ENCODE measurements at places on chromosomes 3 and 15.

- DNase-seq: no peak
These were observed 64.9 kb downstream of the CMTM8 start for GRCh38 chr3:32303399-32303747.

DNA sequence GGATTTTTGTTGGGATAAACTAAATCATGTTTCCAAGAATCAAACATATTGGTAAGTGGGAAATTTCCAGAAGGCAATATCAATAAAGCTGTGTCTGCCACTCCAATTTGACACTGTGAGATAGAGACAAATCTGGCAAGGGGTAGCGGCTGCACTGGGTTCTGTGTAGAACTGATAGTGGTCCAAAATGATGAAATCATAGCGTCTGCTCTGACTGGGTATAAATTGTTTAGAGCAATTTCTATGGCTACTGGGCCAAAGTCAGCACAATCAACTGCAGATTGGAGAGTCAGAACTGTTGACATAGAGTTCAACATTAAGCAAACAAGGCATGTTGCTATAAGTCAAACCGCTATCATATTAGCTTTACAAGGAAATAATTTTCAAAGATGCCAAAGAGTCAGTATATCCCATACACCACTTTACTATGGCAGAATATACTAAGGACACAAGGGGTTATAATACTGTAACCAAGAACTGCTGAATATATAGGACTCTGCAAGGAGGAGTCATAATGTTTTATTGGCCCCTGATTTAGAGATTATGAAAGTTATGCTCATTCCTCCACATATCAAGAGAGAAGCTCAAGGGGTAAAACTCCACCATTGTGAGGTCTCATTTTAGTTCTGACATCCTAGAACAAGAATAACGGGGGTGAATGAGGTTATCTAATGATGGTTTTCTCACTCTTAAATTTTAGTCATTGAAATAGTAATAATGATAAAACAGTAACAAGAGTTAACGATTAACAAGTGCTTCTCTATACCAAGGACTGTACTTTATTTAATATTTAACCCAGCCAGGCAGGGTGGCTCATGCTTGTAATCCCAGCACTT is 309.7 kb upstream of the GADL1 start:
- DNase-seq: no peak

- no peak for DNase-seq
These were observed 48.6 kb downstream of the FOXL2 start for GRCh38 chr3:138898301-138898700.

GRCh38 chr15:68379058-68379758 is 52.8 kb downstream of the ITGA11 start:
- DNase-seq: no peak

- DNase-seq: no peak
These were observed 75.8 kb downstream of the ATP11B start for GRCh38 chr3:182869059-182869458.

DNA sequence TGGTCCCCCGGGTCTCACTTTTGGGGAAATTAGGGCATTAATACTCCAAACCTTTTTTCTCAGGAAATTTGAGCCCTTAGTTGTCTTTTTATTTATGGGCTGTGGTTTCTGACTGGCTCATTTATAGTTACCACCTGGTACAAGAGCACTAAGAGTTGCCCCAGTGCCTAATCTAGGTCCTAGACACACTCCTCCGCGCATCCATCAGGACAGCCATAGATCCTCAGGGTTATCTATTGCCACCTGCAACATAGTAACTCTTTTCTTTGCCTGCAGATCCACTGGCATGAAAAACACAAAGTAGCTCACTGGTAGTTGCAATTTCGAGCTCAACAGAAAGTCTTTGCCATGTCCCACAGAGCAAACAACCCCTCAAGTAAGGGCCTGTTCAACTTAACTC is 576.4 kb upstream of the ROBO2 start:
- DNase-seq: no peak

- DNase-seq: no peak
These were observed 943.6 kb downstream of the DIPK2A start for GRCh38 chr3:144915202-144915601.

DNA sequence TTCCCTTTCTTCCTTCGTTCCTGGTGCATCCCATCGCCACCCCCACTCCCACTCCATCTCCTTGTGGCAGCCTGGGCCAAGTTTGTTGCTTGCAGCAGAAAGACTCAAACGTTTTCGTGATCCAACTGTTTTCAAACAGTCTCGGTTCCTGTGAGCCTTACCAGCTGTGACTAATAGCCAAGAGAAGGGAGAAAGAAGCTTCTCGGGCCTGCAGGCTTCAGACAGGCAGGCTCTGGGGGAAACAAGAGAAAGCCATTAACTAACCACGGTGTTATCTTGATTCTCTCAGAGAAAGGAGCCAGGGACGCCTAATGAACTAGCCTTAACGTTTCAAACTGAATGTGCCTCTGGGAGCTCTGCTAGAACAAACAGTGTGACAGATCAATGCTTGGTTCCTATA is 742.0 kb downstream of the NR2F2 start:
- DNase-seq: no peak

- DNase-seq: no peak
These were observed 196.4 kb downstream of the STT3B start for GRCh38 chr3:31729082-31729481.

DNA sequence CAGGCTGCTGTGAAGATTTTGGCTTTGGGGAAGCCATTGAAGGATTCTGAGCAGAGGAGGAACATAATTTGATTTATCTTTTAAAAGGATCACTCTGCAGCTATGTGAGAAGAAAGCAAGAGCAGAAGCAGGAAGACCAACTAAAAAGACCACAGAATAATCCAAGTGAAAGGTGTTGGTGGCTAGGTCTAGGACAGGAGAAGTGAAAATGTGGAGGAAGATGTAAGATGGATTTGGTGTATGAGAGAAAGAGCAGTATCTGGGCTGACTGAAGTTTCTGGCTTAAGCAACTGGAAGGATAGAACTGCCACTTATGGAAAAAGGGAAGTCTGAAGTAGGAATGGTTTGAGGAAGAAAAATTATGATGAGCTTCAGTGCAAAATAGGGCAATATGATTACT is 62.0 kb downstream of the SFMBT1 start:
- DNase-seq: no peak

DNA sequence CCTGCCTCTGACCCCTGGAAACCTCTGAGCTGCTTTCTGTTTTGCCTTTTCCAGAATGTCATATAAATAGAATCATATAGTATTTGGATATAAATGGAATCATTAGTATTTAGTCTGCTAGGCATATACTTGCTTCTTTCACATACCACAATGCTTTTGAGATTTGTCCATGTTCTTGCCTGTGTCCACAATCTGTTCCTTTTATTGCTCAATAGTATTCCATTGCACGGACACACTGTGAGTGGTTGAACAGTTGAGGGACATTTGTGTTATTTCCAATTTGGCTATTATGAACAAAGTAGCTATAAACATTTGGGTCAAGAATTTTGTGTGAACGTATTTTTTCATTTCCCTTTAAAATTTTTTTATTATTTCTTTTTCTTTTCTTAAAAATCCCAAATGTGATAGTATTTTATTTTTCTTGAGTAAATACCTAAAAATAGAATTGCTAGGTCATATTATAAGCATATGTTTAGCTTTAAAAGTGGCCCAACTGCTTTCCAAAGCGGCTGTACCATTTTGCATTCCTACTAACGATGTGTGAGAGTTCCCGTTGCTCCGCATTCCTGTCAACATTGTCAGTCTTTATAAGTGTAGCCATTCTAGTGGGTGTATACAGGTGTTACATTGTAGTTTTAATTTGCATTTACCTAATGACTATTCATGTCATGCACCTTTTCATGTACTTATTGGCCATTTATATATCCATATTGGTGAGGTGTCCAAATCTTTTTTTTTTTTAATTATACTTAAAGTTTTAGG is 26.5 kb downstream of the WDR53 start:
- DNase-seq: no peak

DNA sequence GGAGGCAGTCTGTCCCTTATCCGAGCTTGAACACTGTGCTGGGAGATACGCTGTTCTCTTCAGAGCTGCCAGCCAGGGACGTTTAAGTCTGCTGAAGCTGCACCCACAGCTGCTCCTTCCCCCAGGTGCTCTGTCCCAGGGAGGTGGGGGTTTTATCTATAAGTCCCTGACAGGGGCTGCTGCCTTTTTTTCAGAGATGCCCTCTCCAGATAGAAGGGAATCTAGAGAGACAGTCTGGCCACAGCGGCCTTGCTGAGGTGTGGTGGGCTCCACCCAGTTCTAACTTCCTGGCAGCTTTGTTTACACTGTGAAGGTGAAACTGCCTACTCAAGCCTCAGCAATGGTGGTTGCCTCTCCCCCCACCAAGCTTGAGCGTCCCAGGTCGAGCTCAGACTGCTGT is 319.9 kb upstream of the GRM7 start:
- no peak for DNase-seq

- no peak for DNase-seq
These were observed 34.5 kb downstream of the KLF13 start for GRCh38 chr15:31360843-31361763.

GRCh38 chr3:70383360-70383831 is 71.0 kb upstream of the MDFIC2 start:
- no peak for DNase-seq

DNA sequence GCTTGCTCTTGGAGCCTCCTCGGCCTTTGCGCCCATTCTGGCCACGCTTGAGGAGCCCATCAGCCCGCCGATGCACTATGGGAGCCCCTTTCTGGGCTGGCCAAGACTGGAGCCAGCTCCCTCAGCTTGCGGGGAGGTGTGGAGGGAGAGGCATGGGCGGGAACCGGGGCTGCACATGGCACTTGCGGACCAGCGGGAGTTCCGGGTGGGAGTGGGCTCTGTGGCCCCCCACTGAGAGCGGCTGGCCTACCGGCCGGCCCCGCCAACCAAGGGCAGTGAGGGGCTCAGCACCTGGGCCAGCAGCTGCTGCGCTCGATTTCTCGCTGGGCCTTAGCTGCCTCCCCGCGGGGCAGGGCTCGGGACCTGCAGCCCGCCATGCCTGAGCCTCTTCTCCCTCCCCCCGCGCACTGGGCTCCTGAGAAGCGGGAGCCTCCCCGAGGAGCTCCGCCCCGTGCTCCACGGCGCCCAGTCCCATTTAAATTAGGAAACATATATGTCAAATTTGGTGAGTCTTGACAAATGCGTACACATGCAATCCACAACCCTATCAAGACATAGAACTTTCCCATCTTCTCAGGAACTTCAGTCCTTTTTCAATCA is 97.6 kb upstream of the CNTN3 start:
- DNase-seq: no peak

- DNase-seq: no peak
These were observed 108.3 kb upstream of the CACNA2D3 start for GRCh38 chr3:54014067-54014466.

DNA sequence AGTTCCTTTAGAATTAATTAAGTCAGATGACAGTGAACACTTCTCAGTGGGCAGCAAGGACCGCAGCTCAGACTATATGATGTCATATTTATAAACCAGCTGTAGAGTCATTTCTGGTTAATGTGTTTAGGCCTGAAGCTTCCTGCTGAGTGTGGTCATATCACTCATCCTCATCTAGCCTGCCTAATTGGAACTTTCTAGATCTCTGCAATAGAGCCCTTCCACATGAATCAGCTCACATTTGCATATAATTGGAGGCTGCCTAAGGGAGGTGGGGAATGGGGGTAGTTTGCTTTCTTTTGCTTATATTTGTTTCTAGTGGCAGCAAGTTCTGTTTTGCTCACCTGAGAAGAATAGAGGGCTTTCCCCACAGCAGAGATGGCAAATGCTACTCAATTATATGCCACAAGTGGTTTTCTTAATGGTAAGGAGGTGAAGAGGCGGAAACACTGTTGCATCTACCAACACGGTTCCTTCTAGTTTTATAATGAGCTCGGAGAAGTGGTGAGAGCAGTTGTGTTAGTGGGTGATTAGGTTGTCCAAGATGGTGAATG is 148.1 kb downstream of the KLHL25 start:
- DNase-seq: no peak

GRCh38 chr15:100725121-100726069 is 123.0 kb downstream of the ASB7 start:
- no peak for DNase-seq

GRCh38 chr3:126021702-126022101 is 52.7 kb downstream of the ROPN1B start:
- DNase-seq: no peak

DNA sequence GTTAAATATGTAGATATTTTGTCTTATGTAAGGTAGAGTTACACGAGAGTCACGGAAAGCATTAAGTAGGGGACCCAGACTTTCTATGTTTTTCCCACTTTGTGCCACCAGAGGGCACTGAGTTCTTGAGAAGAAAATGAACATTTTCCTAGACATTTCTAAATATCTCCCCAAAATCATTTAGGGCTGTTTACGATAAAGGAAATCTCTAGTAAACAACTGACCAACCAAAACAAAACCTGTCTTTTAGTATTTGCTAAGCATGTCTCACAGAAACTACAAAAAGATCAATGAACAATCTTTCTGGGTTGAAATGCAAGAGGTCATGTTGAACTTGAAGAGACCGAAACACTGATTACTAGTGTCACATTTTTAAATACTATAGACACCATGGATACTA is 16.1 kb downstream of the POU1F1 start:
- DNase-seq: peak; percentile 0

DNA sequence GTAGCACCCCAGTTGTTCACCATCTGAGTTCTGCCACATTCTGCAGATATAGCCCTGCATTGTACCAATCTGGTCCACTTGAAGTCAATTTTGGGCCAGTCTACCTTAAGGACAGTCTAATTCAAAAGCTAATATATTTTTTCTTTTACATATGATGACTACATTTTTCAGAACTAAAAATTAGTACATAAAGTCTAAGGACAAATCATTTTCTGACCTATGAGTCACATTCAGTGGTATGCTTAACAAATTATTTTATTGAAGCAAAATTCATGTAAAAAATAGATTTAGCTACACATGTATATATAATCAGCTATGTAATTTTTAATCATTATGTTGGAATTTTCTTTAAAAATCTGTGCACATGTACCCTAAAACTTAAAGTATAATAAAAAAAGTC is 52.1 kb upstream of the IL12A start:
- no peak for DNase-seq

- DNase-seq: no peak
These were observed 33.1 kb downstream of the BHLHE40 start for GRCh38 chr3:5012367-5012766.

DNA sequence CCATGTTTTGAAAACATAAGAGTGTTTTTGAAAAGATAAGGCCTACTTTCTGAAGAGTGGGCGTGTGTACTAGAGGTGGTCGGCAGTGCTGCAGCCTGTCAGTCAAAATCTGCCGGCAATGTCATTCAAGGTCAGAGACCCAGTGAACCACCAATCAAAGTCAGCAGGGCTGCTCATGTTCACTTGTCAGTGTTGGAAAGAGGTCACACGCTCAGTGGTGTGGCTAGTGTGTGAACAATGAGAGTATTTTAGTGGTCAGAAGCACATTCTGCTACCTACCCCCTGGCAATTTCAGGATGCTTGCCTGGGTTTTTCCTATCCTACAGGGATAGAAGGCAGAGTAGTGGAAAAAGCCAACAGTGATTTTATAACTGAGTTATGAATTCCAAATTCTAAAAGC is 278.5 kb upstream of the ONECUT1 start:
- no peak for DNase-seq

GRCh38 chr3:23112491-23112890 is 90.6 kb upstream of the UBE2E2 start:
- no peak for DNase-seq
